ENCODE measurements at places on chromosomes 4 and X.
A peak's percentile ranks its signal among the peaks of the same experiment; 100 is the strongest.

GRCh38 chrX:53223955-53224859, 800 bp downstream of the KDM5C start:
- DNase-seq: peak; percentile 52

DNA sequence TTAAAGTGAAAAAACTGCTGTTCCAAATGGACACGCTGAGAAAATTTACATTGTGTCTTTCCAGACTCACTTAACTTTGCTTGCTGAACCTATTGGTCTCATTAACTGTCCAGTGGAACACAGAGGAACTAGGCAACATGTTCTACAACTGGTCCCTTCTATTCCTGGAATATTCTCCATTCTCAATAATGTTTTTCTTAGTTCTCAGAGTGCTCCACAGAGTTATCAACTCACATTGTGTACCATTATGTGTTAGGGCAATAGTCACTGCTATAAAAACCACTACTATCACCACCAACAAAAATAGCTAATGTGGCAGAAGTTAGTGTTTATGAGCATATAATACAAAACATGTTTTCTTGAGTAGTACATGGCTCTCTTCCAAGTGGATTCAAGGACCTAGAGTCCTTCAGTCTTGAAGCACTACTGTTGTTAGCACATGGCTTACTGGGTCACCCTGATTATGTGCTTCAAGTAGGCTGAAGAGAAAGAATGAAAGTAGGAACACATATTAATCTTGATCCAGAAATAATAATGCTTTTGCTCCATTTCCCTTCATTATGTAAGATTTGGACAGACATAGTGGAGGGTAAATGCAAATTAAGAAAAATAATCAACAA, 865.3 kb upstream of the HS3ST1 start:
- no peak for DNase-seq

- peak; percentile 3 for DNase-seq
Measured at GRCh38 chrX:119605464-119606279, 552 bp downstream of the NKRF start.

- DNase-seq: peak; percentile 37
Measured at GRCh38 chr4:88002786-88003185, 4.6 kb upstream of the PKD2 start.

DNA sequence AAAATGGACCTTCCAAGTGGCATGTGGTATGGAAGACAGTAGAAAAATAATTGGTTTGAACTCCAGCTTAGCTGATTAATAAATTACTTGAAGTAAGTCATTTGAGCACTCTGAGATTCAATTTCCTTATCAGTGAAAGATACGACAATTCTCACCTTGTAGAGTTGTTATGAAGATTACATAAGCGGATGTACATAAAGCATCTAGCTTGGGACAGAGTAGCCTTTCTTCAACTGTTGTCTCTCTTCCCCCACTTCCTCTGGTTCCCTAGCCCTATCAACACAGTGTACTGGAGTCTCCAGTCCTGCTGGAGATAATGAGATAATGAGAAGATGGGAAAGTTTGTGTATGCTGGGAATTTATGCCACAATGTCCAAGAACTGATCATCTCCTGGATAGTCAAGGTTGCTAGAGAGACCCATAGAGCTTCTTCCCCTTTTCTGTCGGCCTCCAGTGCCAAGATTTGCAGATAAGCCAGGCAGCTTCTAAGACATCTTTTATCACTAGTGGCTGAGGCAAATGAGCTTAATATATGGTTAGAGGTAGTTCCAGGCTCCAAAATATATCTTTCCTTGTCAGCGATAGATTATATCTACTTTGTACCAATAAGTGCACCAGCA, 33.9 kb downstream of the VSIG4 start:
- no peak for DNase-seq

DNA sequence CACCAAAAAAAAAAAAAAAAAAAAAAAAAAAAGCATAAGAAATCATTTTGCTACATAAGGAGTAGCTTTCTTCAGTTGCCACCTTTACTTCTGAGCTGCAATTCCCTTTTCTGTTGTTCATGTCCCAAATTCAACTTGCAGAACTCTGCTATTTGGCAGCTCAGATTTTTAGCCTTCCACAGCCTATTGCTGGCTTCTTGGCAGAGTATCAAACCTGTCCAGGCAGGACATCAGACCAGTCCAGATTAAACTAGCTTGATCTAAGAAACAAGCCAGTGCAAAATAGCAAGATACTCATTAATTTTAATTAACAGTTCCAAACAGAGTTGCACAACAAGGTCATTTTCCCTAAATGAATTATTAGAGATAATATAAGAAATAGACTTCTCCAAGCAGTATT, 123.6 kb upstream of the NR3C2 start:
- DNase-seq: no peak

- no peak for DNase-seq
Measured at GRCh38 chr4:140813804-140814203, 57.6 kb upstream of the TBC1D9 start.

GRCh38 chr4:165301833-165302232, 25.6 kb upstream of the MSMO1 start:
- peak; percentile 2 for DNase-seq

- DNase-seq: no peak
Measured at GRCh38 chrX:153642051-153642654, 4.8 kb upstream of the DUSP9 start.

GRCh38 chr4:55617587-55618197, 18.4 kb downstream of the NMU start:
- no peak for DNase-seq

- DNase-seq: no peak
Measured at GRCh38 chr4:874056-874455, 48.1 kb upstream of the CPLX1 start.

DNA sequence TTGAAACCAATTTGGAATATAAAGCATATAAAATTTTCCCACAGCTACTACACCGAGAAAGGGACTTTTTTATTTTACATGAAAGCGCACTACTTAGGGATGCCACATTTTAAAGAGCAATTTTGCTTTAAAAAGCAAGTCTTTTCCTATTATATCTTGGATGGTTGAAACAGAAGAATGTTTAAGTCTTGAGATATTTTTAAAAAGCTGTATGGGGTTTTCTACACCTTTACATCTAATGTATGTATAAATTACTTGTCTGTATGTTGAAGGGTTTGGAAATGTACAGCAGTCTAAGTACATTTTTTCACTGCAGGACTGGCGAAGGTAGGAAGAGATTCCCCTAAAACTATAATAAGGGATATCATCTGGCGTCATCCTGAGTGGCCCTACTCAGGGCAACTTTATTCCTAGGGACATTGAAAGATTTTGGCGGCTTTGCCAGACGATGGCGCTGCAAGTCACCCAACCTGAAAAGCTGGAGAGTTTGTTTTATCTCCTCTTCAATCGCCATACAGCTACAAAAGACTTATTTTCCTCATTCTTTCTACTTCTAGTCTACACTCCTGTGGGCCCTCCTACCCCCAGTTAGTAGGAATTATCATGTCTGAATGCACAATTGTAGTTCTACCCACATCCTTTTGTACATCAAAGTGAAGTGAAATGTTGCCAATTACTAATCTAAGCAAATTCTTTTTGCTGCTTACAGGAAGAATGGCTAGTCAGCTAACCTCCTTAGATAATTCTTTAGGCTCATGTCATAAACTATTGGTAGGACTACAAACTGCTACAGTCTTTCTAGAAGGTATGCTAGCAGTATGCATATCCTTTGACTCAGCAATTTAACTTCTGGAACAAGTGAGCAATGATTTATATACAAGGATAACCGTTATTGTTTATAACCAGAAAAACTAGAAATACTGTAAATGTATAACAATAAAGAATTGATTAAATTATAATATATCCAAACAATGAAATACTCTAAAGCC, 782 bp upstream of the NEK1 start:
- peak; percentile 77 for DNase-seq

GRCh38 chrX:103256651-103257050, 1.7 kb upstream of the TCEAL8 start:
- DNase-seq: no peak

- no peak for DNase-seq
Measured at GRCh38 chrX:39624166-39624565, 473.6 kb downstream of the BCOR start.

DNA sequence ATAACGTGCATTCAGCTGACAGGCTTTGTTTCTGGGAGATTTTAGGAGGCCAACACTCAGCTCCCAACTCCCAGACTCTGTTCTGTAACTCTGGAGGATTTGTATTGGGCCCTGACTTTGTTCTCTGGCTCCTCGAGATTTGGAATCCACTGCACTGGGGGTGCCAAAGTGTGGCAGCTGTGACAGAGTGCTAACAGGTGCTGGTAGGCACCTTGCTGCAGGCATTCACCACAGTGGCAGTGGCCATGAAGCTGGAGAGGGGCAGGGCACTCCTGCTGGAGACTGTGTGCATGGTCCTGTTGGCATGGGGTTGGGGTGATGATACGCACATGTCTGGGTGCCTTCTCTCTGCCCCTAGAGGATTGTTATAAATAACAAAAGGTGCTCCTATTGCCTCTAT, 1094.9 kb upstream of the SLIT2 start:
- no peak for DNase-seq

DNA sequence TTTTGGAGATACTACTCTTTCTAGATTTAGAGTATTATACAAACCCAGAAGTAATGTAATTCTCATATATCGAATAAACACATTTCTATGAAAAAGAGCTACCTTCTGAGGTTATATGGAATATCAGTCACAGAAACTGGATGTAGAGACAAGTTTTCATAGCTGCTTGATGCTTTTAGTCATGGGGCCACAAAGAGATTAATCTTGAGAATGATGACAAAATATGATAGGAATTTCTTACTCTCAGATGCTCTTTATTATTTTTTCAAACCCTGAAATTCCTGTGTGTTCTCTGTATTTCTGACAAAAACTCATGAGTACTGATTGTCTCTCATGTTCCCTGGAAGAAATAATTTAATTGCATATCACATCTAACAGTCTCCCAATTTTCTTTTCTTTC, 662.5 kb downstream of the RAPGEF2 start:
- DNase-seq: peak; percentile 82
